SHP77 (cell line): ENCODE measurements at places on chromosomes 7 and 10.

DNA sequence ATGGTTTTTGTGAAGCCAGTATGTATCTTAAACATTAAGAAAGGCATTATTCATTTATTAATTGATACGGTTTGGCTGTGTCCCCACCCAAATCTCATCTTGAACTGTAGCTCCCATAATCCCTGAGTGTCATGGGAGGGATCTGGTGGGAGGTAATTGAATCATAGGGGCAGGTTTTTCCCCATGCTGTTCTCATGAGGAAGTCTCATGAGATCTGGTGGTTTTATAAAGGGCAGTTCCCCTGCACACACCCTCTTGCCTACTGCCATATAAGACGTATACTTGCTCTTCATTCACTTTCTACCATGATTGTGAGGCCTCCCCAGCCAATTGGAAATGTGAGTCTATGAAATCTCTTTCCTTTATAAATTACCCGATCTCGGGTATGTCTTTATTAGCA lies 28.1 kb downstream of the OTUD1 start:
- DNase-seq, result no peak

DNA sequence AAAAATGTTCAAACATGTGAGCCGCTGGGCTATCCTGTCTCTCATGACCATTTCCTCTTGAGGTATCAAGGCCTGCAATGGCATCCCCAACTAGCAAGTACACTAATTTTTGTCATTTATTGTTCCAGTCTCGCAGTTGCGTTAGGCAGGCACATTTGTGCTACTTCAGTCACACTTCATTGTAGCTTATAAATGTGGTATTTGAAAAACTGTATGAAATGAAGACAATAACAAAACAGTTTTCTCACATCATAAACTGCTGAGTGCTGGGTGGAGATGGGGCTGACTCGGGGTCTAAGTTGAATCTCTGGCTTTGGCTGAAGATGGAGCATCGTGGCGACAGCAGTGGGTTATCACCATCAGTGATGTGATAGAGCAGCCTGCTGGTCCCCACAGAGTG lies 92.7 kb downstream of the FAM13C start:
- DNase-seq, result no peak

DNA sequence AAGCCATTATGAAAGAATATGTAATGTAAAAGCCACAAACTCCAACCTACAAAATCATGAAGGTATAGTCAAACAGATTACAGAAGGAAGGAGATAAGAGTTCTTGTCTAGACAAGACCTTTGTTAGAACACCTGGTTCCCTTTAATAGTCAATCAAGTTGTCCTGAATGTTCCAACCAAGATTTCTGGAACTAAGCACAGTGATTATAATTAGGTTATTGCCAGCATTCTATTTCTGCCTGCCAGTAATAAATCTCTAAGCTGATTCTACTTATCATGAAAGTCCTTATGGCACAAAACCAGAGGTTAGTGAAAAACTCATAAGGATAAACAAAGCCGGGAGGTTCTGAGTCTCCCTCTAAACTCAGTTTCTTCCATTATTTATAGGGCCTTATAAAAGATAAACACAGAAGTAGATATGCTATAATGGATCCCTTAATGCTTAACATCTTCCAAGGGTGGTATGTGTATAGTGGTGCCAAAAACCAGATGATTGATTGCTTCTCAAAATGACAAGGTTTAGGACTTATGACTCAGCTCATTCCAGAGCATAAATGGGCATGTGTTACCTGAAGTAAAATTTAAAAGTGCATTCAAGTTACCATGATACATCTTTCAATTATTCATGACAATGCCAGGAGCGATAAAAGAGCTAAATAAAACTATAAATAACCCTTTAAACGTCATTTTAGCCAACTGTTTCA lies 237.2 kb downstream of the CSTF2T start:
- no peak for DNase-seq

GRCh38 chr10:33537066-33537465 lies 202.6 kb upstream of the NRP1 start:
- DNase-seq, result no peak

DNA sequence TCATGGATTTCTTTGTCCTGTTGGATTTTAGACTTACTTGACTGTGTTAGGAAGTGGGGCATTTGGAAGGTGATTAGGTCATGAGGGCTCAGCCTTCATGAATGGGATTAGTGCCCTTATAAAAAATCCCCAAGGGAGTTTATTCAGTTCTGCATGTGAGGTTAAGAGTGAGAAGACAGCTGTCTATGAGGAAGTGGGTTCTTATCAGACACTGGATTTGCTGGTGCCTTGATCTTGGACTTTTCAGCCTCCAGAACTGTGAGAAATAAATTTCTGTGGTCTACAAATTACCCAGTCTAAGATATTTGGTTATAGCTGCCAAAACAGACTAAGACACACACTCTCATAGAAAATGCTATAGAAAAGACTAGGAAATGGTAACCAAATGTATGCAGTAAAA lies 724.7 kb upstream of the FZD8 start:
- no peak for DNase-seq
